ENCODE measurements at places on chromosomes 5 and 9.

DNA sequence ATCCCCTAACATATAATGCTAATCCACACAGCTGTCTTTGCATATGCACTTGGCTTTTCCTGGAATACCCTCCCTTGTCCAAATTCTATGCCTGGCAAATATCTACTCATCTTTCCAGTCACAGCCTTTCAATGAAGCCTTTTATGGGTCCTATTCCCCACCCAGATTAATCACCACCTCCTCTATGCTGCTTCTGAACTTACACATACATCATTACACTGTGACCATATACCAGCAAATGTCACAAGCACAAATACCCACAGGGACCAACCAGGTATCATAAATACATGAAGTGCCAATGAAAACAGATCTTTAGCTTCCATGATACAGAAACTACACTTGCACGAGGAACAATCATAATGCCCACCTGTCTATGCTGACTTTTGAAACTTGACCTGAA is 22.3 kb downstream of the LPAR1 start:
- no peak for DNase-seq

- no peak for DNase-seq
Measured at GRCh38 chr5:112339761-112340160, 79.3 kb downstream of the EPB41L4A start.

DNA sequence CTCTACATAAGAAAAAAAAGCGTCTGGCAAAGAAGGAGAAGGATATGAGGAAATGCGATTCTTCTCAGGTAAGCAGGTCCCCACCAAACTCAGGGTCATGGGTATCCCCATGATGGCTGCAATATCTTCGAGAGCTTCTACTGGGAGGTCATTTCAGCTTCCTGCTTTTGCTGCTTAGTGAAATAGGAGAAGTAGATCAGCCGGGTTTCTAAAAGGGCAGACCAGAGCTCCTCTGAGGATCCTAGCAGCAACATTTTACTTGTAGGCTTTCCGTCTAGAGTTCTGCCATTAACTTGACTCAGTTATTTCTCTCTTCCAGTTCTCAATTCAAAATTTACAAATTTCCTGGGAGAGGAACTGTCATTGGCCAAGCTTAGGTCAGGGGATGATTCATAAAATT is 134.7 kb downstream of the DPYSL3 start:
- no peak for DNase-seq

DNA sequence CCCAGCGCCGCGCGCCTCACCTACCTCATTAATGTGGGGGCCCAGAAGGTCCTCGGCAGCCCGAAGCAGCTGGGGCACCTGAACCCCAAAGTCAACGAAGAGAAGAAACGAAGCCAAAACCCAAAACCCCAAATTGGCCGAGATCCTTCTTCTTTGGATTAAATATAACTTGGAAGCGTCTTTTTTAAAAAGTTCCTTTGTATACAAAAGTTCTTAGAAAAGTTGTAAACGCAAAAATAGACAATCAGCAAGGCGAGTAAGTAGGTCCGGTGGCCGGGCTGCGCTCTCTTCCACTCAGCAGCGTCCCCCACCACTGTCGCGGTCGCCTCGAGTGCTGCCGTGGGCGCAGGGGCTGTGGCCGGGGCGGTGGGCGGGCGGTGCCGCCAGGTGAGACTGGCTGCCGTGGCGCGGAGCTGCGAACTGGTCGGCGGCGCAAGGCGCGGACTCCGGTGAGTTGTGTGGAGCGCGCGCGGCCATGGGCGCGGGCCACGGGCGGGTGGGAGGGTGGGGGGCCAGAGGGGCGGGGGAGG is 360 bp downstream of the KLF4 start:
- no peak for DNase-seq

GRCh38 chr5:105146867-105147266 is 1584.3 kb upstream of the NUDT12 start:
- DNase-seq = no peak

DNA sequence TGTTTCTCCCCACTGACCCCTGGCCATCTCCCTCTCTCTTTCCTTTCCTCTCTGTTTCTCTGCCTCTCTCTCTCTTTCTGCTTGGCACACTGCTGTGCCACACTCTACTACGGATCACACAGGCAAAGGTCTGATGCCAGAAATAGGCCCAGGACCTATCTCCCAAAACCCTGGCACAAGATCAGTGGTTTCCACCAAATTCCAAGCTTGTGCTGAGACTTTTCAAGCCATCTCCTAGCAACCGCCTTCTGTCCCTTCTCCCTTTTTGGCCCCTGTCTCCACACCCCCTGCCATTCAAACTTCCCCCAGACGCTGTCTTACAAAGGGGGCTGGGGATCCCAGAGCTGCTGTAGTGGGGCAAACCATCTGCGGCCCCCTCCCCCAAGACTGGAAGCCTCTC is 38.5 kb upstream of the RARS1 start:
- DNase-seq = no peak

- no peak for DNase-seq
Measured at GRCh38 chr5:6547498-6547897, 85.3 kb downstream of the NSUN2 start.

GRCh38 chr5:42108468-42108867 is 183.4 kb downstream of the FBXO4 start:
- DNase-seq = no peak

DNA sequence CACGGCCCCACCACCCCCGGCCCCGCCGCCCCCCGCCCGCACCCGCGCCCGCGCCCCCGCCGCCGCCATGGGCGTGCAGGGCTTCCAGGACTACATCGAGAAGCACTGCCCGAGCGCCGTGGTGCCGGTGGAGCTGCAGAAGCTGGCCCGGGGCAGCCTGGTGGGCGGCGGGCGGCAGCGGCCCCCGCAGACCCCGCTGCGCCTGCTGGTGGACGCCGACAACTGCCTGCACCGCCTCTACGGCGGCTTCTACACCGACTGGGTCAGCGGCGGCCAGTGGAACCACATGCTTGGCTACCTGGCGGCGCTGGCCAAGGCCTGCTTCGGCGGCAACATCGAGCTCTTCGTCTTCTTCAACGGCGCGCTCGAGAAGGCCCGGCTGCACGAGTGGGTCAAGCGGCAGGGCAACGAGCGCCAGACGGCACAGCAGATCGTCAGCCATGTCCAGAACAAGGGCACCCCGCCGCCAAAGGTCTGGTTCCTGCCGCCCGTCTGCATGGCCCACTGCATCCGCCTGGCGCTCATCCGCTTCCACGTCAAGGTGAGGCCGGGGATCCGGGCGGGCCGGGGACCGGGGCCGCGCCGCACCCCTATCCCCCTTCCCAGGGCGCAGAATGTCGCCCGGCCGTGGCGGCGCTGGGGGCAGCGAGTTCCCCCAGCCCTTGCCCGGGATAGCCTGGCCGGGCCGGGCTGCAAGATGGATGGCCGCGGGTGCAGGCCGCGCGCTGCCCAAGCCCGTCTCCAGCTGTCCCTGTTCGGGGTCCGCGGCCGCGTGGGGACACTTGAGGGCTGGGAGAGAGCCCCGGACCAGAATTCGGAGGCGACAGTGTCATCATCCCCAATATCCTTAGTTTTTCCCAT is 594 bp downstream of the FAM120A start:
- no peak for DNase-seq

GRCh38 chr5:25892211-25892610 is 1146.2 kb downstream of the CDH9 start:
- DNase-seq = no peak

- DNase-seq = no peak
Measured at GRCh38 chr5:135108992-135109391, 75.0 kb upstream of the PITX1 start.

DNA sequence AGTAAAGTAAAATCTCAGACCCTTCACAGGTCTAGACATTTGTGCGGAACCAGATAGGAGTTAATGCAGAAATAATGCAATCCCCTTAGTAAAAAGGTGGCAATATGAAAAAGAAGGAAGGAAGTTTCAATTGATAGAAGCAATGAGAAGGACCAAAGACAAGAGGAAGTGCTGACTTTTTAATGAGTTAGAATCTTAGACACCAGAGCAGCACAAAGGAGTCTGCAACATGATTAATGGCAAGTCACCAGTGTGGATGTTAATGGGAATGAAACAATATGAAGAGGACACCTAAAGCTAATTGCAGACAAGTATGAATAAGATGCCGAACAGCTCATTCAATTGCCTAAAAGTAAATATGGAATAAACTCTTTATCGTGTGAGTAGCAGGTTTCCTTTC is 50.9 kb downstream of the MEGF9 start:
- DNase-seq = no peak

- no peak for DNase-seq
Measured at GRCh38 chr5:125357660-125358059, 611.2 kb upstream of the ZNF608 start.

- DNase-seq = no peak
Measured at GRCh38 chr5:123855609-123856008, 343.6 kb downstream of the CSNK1G3 start.

DNA sequence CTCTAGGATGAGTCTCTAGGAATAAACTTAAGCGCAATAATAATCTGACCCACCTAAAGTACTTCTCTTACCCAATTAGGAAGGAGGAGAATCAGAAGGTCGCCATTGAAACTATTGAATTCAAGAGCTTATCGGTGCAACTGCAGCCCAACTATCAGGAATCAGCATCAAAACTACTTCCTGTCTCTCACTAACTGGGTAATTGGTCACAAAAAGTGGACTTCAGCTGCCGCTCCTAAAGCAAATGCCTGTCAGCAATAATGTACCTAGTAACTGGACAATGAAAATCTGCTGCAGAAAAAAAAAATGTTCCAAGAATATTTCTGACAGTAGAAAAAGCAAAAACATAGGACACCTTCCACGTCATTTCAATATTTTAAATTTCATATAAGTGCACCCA is 3.3 kb downstream of the OR1L8 start:
- no peak for DNase-seq

DNA sequence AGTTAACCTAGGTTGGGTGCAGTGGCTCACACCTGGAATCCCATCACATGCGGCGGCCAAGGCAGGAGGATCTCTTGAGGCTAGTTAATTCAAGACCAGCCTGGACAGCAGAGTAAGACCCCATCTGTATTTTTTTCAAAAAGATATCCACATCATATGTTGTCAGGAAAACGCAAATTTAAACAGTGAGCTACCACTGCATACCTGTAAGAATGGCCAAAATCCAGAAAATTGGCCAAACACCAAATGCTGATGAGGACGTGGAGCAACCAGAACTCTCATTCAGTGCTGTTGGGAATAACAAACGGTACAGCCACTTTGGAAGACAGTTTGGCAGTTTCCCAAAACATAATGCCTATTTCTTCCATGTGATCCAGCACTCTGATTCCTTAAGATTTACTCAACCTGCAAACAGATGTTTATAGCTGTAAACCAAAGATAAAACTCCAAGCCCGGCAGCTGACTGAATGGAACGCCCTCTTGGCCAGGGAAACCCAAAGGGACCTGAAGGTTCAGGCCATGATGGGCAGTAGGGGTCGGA is 12.4 kb downstream of the CEL start:
- DNase-seq = no peak

GRCh38 chr5:65190328-65191053 is 291.2 kb downstream of the ADAMTS6 start:
- DNase-seq = no peak

DNA sequence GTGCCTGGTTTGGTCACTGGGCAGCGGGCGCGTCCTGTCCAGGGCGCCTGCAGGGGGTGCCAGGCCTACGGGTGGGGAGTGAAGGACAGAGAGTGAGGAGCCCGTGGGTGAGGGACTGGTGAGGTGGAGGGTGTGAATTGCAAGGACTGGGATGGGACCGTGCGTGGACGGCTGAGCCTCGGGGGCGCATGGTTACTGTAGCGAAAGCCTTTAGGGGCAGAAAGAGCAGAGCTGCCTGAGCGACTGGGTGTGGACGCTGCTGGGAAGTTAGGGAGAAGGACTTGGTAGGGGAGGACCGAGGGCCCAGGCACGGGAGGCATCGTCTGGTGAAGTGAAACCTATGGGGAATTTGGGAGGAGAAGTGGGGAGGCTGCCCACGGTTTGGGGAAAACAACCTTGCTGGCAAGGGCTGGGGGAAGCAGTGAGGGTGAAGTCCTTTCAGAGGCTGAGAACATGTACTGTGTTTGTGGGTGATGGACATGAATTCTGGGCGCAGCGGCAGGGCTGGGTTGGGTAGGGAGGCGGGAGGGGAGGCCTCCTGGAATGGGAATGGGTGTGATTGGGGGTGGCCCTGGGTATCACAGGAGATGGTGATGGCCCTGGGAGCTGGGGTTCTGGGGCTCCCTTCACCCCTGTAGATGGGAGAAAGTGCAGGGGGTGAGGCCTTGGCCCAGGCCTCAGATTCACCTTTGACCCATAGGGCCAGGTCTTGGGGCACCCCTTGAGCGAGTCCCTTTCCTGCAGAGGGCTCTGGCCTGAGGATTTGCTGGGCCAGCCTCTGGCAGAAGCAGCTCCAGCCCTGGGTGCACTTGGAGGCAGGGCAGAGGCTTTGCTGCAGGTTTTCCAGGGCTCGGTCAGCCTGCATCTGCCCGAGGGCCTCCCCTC is 1.7 kb upstream of the TOR4A start:
- no peak for DNase-seq

DNA sequence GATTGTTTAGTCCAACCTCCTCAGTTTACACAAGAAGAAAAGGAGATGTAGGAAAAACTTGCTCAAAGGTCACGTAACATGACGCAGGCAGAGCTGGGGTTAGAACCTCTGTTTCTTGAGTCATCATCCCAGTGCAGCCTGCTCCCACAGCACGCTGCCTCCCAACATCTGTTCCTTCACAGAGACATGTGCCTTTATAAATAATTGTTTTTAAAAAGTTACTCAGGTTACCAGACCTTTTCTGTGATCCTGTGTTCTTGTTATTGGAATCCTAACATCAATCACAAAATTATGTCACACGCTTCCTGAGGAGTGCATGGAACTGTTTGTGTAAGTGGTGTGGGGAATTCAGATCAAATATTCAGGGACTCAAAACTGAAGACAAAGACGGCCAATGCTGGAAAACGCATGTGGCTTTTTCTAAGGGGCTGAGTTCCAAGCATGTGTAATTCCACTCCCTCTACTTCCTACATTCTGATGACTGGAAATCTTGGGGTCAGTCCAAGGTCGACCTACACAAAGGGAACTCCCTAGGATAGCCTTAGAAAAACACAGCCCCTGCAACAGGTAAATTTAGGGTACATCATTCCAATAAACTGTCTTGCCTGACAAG is 184.3 kb downstream of the TSSK1B start:
- DNase-seq = no peak

- no peak for DNase-seq
Measured at GRCh38 chr5:135822286-135822685, 12.2 kb upstream of the SLC25A48 start.

- DNase-seq = no peak
Measured at GRCh38 chr5:42872865-42873264, 61.2 kb upstream of the SELENOP start.

DNA sequence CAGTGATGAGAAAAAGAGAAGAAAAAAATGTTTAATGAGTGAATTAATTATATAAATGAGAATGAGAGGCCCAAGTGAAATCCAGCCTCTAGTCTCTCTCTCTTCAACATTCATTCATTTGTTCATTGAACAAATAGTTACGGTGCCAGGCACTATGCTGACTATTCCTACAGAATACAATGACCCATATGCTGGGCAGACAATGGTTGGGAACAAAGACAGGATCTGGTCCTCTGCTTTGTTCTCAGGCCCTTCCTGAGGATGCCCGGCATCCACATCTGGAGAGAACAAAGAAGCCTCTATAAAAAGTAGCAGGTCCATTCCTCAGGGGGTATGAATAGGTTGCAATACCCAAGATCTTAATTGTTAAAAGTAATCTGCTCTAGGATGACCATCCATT is 6.9 kb downstream of the ADAM19 start:
- no peak for DNase-seq

GRCh38 chr5:79119486-79119885 is 7.9 kb downstream of the BHMT start:
- DNase-seq = no peak

Measured in urinary bladder (tissue), 4 donors.